ENCODE measurements at places on chromosomes 16 and 17.

DNA sequence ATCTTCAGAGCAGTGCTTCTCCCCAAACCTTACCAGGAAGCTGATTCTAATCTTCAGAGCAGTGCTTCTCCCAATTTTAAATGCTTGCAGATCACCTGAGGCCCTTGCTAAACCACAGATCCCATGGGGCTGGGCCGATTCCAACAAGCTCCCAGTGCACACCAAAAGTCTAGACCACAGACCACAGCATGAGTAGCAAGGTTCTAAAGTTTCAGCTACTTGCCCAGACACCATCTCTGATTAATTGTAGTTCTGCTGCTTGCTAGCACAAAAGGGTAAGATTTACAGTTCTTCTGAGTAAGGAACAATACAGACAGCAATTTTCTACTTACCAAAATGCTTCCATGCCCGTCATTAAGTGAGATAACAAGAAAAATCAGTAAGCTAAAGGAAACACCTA, 12.2 kb downstream of the CLEC3A start:
- DNase-seq: no peak

DNA sequence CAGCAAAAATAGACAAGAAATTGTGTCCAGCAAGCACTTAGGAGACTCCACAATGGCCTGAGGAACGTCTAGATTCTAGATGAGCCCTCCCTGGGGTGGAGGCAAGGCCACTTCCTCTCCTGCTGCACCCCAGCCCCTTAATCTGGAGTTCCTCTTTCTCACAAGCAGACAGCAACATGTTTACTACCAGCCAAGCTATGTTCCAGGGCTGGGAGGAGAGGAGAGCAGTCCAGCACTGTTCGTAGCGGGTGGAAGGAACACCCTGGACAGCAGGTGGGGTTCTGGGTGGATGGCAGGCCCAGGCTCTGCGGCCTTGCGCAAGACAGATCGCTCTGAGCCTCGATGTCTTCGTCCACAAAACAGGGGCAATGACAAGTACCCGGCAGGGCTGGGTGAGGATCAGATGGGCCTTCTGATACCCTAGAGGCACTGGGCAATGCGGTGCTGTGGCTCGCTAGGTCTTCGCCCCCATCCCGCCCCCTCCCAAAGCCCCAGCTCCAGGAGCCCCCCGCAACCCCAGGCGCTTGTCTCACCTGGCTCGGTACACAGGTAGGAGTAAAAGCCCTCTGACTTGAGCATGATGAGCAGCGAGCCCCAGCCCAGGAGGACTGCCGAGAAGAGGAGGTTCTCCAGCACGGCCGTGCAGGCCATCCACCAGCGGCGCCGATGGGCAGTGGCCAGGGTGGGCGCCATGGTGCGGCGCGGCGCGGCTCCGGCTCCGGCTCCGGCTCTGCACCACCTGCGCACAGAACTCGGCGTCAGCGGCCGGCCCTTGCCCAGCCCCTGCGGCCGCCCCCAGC, 1.3 kb downstream of the SLC43A2 start:
- no peak for DNase-seq

DNA sequence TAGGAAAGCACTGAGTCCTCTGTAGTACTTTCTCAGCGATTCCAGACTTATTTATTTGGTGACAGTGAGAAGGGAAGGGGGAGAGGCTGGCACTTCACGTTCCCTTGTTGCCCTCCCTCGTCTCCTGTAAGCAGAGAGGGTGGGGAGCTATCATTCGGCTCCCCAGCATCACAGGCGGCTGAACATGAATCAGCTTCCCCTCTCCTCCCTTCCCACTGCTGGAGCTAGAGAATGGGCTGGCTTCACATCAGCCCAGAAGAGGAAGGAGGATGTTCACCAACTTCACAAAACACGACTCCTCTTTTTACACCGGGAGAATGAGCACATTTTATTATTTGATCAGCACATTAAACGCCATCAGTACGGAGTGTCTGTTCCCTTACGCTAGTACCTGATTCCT, 6.7 kb upstream of the CMIP start:
- DNase-seq: no peak

GRCh38 chr17:74859459-74860228, at the start of gene GRIN2C:
GRIN2C (minus strand) TSS chr17:74859885; CDS start chr17:74855092, 4,793 bp downstream.
- no peak for DNase-seq

DNA sequence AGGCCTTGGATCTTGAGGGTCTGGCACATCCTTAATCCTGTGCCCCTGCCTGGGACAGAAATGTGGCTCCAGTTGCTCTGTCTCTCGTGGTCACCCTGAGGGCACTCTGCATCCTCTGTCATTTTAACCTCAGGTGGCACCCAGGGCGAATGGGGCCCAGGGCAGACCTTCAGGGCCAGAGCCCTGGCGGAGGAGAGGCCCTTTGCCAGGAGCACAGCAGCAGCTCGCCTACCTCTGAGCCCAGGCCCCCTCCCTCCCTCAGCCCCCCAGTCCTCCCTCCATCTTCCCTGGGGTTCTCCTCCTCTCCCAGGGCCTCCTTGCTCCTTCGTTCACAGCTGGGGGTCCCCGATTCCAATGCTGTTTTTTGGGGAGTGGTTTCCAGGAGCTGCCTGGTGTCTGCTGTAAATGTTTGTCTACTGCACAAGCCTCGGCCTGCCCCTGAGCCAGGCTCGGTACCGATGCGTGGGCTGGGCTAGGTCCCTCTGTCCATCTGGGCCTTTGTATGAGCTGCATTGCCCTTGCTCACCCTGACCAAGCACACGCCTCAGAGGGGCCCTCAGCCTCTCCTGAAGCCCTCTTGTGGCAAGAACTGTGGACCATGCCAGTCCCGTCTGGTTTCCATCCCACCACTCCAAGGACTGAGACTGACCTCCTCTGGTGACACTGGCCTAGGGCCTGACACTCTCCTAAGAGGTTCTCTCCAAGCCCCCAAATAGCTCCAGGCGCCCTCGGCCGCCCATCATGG, 4.0 kb upstream of the ADGRG3 start:
- no peak for DNase-seq

- peak; percentile 47 for DNase-seq
Measured at GRCh38 chr17:66190738-66191592, 968 bp downstream of the CEP112 start.

GRCh38 chr17:82126556-82127314, 28.7 kb upstream of the FASN start:
- no peak for DNase-seq

DNA sequence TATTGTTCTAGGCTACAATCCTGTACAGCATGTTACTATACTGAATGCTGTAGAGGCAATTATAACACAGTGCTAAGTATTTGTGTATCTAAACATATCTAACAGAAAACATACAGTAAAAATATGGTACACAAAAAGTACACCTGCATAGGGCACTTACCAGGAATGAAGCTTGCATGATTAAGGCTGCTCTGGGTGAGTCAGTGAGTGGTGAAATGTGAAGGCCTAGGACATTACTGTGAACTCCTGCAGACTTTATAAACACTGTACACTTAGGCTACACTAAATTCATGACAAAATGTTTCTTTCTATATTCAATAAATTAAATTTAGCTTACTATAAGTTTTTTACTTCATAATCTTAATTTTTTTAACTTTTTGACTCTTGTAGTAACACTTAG, 37.1 kb downstream of the AMFR start:
- DNase-seq: no peak

- no peak for DNase-seq
Measured at GRCh38 chr17:47630614-47631013, 19.1 kb upstream of the KPNB1 start.

DNA sequence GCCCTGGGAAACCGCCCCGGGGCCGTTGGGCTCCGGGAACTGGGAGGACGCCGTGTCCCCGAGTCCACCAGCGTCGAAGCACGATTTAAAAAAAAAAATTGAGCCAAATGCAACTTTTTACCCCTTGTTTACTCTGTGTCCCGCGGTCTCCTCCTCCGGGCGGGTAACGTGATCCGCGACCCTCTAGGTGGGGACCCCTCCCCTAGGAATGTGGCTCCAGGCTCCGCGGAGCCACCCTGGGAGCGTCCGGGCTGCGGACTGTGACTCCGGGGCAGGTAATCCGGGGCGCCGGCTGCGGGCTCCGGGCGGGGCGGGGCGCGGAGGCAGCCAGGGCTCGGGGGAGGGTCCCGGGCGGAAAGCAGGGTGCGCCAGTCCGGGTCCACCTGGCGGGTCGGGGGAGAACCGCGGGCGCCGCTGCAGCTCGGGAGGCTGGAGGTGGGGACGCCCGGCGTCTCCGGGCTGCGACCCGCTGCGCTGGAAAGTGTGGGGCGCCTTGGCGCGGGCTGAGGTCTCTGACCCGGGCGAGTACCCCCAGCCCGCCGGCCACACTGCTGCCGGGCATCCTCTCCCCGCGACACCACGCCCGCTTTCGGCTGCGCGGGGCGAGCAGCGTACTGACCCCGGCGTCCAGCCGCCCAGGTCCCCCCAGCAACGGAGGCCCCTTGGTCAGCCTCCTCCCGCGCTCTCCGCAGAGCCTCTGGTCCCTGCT, 852 bp upstream of the HELZ start:
- DNase-seq: peak; percentile 71

- no peak for DNase-seq
Measured at GRCh38 chr16:54027062-54027461, 259.5 kb downstream of the IRX3 start.

DNA sequence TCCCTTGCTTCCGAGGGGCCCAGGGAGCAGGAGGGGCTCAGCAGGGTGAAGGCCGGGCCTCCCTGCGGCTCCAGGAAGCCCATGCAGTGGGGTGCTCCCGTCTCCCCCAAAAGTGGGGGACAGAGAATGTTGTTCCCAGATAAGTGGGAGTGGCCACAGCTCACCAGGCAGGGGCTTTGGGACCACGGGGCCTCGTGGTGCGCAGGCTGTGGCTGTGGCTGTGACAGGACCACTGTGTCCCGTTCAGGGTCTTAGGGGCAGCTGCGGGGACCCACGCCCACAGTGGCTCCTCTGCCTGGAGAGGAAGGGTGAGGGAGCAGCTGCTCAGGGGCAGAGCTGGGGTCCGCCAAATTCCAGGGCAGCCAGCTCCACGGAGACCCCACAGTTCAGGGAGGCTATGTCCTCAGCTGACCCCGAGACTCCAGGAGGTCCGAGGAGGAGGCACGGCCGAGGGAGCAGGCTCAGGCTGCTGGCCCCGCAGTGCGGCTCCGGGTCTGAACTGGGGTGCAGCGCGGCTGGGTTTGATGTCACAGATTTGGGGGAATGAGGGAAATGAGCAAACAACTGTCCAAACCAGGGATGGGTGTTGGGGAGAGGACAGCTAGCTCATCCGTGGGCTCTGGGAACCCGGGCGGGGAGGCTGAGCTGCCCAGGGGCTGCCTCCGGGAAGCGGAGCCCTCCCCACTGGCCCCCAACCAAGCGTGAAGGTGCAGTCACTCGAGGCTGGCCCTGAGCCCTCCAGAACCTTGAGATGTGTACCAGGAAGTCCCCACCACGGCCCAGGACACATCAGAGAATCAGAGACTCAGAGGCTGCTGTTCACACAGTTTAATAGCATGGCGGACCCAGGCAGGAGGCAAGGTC, 23.4 kb downstream of the TPSD1 start:
- DNase-seq: no peak

- DNase-seq: peak; percentile 53
Measured at GRCh38 chr17:82399041-82399441, 19.1 kb upstream of the HEXD start.

DNA sequence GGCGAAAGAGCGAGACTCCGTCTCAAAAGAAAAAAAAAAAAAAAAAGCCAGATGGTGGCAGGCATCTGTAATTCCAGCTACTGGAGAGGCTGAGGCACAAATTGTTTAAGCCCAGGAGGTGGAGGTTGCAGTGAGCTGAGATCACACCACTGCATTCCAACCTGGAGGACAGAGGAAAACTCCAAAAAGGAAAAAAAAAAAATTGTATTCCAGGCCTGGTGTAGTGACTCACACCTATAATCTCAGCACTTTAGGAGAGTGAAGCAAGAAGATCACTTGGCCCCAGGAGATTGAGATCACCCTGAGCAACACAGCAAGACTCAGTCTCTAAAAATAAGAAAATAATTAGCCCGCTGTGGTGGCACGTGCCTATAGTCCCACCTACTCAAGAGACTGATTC, 20.1 kb downstream of the HBQ1 start:
- DNase-seq: no peak

GRCh38 chr16:66189951-66190350, 176.5 kb upstream of the CDH5 start:
- DNase-seq: no peak

DNA sequence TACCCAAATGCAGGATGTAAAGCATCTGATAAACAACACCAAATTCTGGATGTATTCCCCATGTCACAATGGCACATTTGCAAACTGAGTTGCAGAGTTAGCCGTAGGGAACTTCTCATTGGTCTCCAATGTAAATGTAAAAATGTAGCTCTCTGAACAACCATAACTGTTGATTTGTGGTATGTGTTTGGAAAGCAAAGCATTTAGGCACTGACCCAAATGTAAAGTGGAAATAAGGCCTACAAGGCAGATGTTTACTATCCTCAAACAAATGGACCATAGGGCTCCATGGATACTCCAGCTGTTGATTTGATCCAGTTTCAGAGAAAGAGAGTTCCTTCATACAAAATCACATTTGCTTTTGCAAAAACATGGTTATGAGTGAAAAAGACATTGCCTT, 223.0 kb upstream of the ELAC2 start:
- no peak for DNase-seq

DNA sequence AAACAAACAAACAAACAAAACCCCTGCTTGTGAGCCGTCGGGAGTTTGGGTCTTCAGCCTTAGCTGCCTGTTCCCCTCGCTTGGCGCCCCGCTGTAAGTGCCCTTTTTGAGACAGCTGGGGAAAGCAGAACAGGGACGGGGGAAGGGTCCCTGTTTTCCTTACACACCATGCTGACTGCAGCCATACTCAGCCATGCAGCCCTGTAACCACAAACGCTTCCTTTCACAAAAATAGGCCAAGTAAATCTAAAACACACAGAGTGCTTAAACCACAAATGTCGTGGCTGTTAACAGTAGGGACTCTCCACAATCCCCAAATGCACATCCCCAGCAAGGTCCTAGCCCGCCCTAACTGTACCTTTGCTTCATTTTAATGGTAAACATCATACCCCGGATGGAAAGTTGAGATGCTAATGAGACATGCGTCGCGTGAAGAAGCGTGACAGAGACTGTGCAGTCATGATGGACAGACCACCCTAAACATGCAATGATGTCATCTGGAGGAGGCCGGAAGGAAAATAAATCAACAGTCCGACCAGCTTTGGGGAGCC, 129.9 kb downstream of the MGAT5B start:
- no peak for DNase-seq

DNA sequence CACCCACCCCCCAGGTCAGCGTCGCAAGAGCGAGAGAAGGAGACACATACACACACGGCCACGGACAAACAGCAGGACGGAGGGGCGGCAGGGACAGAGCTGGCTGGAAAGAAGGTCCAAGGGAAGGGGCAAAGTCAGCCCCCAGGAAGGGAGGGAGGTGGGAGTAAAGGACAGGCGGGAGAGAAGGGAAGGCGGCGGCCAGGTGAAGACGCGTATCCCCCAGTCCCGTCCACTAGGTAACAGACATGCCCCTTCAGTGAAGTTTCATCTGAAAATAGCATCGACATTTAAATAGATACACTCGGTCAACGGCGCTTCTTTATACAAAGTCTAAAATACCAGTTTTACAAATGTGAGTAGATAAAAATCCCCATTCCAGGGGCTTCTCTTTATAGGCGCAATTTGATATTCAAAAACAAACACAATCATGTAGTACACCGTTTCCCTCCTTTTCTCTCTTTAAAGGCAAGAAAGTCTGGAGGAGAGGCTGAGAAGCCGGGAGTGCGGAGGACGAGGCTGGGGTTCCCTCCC, 4.5 kb downstream of the CBX8 start:
- no peak for DNase-seq

GRCh38 chr16:83908798-83909197, 9.9 kb downstream of the MLYCD start:
- no peak for DNase-seq

- no peak for DNase-seq
Measured at GRCh38 chr16:75312875-75313274, 61.5 kb upstream of the BCAR1 start.
